ENCODE measurements at places on chromosomes 1 and 21.

GRCh38 chr1:116489231-116489697 lies 81.6 kb downstream of the CD58 start:
- peak; percentile 46 for DNase-seq

DNA sequence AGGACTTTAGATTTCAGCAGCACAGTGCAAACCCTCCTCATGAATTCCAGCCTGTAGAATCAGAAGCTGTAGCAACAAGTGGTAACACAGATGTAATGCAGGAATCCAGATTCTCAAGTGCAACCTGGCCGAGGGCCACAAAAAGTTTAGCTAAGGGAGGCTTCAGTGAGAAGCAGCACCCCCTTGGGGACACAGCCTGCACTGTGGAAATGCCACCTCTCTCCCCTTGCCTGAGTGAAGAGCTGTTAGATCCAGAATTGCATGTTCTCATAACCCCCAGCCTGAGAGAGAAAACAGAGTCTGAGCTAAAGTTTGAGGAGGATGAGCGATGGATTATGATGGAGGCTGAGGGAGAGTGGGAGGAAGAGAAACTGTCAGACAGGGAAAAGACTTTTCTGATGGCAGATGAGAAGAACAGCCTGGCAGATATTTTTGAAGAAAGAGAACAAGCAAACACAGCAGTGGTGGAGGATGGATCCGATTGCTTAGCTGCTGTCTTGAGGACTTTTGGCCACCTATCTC lies 80.5 kb upstream of the BMP8A start:
- DNase-seq = peak; percentile 41

DNA sequence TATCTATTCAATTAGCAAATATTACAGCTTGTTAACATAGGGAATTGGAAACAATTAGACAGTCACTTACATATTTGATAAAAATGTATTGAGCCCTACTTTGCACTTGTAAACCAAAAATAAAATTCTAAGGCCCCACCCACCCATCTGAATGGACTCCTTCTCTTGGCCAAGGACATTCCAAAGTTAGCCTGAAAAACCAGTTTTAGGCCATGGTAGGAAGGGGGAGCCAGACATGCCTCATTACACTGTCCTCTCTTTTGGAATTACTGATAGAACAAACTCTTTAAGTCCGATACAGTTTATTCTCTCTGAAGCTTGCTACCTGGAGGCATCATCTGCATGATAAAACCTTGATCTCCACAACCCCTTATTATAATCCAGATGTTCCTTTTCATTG lies 28.0 kb upstream of the TSPAN2 start:
- DNase-seq = no peak

DNA sequence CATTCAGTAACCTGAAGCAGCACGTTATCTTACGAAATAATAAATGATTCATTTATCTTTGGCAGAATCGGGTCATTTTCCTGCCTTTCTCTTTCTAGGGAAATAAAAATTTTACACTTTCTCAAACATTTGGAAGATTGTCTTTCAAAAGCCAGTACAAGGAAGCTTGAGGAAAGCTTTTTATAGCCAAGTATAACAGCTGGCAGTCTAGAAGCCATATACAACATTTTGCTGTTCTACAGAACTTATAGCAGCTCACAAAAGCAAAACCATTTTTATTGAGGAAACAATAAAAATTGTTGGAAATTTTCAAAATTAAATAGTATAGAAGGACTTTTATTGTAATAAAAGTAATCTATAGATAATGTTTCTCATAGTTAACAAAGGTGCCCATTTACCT lies 448.6 kb downstream of the SMYD3 start:
- DNase-seq = no peak

DNA sequence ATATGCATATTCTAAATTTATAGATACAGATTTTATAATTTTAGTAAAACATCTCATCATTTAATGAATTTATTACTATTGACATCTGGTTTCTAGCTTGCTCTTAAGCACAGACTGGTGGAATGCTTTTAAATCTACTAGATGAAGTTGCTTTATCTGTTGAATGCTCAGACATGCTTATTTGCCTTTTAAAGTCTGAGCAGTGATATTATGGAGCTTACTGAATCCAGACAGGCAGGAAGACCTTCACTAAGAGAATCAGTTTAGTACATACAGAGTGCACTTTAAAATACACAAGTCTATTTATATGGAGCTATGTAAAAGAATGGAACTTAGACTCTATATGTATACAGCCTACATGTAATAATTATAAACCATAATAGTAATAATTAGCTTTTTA lies 16.6 kb downstream of the SDCCAG8 start:
- DNase-seq = no peak

GRCh38 chr1:168392958-168393549 lies 112.4 kb downstream of the TBX19 start:
- no peak for DNase-seq

DNA sequence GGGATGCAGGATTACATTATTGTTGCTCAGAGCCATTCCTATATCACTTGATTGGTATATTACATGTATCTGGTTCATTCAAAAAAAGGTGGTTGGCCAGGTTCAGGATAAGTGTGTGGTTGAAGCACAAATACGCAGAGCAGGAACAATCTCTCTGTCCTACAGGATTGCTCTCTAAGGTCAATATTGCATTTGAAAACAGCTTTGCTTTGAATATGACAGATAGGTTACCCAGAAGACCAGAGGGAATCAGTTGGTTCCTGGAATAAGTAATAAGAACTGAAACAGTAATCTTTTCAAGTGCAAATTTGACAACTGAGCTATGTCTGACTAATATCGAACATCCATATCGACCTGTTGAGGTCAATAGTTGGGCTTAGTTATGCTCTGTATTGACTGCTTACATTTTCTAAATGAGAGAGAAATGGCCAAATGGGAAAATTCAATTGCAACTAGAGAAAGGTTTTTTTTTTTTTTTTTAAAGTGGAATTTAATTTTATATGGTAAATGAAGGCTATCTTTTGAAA lies 176.8 kb downstream of the ATP6V1G3 start:
- DNase-seq = no peak

DNA sequence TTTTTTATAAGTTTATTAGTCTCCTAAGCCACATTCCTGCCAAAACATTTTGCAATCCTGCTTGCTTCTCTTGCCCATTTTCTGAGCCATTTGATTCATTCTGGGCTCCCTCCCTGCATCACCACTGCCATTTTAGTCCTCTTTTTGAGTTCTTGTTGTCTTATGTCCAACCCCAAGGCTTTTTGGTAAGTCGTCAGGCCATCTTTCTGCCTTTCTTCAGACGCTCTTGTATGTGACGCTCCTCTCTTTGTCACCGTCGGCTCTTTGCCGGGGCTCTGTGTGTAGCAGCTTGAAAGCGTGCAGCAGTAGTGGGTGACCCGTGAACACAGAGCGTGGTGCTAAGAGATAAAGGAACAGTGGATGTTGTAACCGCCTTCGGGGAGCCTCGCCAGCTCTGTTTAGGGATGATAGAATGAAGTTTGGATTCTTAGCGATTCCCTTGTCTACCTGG lies 14.6 kb downstream of the HUNK start:
- no peak for DNase-seq

- peak; percentile 26 for DNase-seq
These were observed 53.7 kb downstream of the KCNJ6 start for GRCh38 chr21:37862536-37862935.

GRCh38 chr21:29299916-29300806 lies 1.4 kb downstream of the BACH1 start:
- peak; percentile 41 for DNase-seq

- DNase-seq = no peak
These were observed 23.0 kb upstream of the PRSS38 start for GRCh38 chr1:227792216-227793078.

- no peak for DNase-seq
These were observed at the start of gene ARHGEF19 for GRCh38 chr1:16212251-16212961. TSS of gene ARHGEF19 (minus strand) at chr1:16212652. CDS start at chr1:16209054, 3,598 bp downstream.

GRCh38 chr1:229035748-229036082 lies 235.2 kb upstream of the RAB4A start:
- DNase-seq = no peak

DNA sequence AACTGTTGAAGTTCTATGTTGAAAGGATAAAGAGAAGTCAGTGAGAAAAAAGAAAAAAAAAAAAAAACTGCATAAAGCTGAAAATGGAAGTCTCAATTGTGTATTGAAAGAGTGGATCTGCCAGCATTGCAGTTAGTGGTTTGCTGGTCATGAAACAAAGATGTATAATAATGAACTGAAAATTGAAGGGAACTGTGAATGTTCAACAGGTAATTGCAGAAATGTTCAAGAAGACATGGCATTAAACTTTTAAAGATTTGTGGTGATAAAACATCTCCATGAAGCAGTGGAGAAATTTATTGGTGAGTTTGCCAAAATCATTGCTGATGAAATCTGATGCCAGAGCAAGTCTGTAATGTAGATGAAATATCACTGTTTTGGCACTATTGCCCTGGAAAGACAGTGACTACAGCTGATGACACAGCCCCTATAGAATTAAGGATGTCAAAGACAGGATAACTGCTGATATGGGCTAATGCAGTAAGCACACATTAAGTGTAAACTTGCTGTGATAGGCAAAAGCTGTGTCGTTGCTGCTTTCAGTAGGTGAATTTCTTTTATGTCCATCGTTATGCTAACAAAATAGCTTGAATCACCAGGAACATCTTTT lies 71.0 kb downstream of the RD3 start:
- DNase-seq = no peak

- no peak for DNase-seq
These were observed 18.1 kb downstream of the KMO start for GRCh38 chr1:241550318-241550717.

- no peak for DNase-seq
These were observed 23.7 kb upstream of the C1orf198 start for GRCh38 chr1:230892018-230892491.

- DNase-seq = no peak
These were observed 73.1 kb downstream of the RUNX3 start for GRCh38 chr1:24856787-24857506.

DNA sequence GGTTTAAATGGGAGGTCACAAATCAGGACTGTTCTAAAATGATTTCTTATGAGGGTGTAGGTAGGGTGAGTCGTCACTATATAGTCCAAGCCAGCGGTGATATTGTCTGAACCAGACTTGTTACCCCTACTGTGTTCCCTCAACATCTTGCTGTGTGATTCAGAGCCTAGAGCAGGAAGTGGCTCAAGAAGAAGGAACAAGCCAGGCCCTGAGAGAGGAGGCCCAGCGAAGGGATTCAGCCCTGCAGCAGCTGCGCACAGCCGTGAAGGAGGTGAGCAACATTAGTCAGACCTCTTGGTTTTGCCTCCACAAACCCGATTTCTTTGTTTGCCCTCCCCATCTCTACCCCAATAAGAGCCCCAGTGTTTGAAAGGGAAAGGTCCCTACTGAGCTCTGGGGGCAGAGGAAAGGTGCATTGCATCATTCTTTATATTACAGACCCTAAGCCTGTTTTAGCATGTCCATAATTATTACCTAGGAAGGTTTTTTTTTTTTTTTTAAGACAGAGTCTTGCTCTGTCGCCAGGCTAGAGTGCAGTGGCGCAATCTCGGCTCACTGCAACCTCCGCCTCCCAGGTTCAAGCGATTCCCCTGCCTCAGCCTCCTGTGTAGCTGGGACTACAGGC lies 5.0 kb upstream of the SH3BGRL3 start:
- no peak for DNase-seq

GRCh38 chr1:201426479-201427310 lies 5.2 kb upstream of the TNNI1 start:
- no peak for DNase-seq

- no peak for DNase-seq
These were observed 75.0 kb downstream of the CLIC6 start for GRCh38 chr21:34743831-34744230.

DNA sequence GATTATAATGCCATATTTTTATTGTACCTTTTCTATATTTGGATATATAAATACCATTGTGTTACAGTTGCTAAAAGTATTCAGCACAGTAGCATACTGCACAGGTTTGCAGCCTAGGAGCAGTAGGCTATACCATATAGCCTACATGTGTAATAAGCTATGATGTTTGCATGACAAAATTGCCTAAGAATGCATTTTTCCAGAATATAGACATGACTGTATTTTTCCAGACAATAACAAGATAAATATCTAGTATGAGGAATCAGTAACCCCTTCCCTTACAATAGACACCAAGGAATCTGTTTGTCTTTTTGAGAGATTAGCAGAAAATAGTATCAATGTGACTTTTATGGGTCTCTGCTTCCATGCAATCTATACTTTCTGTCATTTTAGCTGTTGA lies 228.6 kb downstream of the GRIK1 start:
- DNase-seq = no peak

GRCh38 chr1:186813420-186813819 lies 15.3 kb upstream of the PLA2G4A start:
- DNase-seq = no peak

DNA sequence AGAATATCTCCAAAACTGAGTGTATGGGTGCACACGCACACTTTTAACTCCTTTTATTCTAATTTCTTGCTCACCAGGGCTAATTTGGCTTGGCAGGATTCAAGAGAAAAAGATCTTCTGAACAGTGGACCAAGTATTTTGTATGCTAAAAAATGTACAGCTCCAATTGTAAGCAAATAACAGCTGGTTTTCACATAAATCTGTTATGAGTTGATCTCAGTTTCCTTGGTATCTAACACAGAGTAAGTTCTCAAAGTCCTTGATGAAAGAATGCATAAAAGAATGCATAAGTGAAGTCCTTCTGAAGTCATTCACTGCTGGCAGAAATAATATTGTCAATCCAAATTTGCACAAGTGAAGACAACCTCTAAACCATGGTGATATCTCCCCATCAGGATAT lies 213.0 kb downstream of the OMA1 start:
- no peak for DNase-seq

DNA sequence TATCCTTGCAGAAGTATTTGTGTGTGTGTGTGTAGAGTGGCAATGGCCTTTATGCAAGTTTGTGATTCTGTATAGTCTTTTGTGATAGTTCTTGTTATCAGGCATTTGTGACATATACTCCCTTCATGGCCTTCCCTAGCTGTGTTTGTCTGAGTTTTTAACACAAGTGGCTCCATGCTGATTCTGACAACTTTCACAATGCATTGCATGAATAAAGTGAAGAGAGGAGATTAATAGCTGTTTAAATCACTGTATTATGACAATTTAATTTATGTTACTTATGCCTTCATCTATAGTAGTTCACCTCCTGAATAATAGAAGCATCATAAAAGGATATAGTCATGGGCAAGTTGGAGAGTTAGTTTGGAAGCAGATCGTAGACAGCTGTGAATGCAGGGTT lies 17.2 kb upstream of the MCOLN3 start:
- no peak for DNase-seq

DNA sequence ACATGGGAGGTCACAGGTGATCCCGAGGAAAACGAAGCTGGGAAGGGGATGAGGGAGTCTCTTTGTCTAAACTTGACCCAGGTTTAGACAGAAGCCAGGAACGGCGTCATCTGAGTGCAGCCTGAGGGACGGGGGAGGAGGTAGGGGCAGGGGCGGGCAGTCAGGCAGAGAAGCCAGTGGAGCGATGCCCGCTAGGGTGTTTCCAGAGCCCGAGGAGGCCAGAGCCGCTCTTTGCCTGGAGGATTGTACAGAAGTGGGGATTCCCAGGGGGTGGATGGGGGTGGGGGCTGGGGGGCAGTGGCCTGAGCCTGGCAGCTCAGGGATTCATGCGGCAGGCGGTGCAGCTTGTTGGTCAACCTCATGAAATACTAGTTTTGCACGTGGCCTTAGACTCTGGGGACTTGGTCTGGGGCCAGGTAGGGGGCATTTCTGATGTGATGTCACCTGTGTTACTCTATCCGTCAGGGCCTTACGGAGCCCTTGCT lies 58.4 kb downstream of the VPS26C start:
- DNase-seq = peak; percentile 8

GRCh38 chr1:167197236-167197635 lies 23.4 kb upstream of the POU2F1 start:
- DNase-seq = no peak
